ENCODE measurements at places on chromosomes 16 and 17. TPM values are rescaled to one million over a fixed set of nuclear protein-coding genes. Genes with fewer than 3 reads are reported as not detected.
A peak's percentile ranks its signal among the peaks of the same experiment; 100 is the strongest.

GRCh38 chr17:40854175-40854814 lies 12.7 kb downstream of the KRT12 start:
- no peaks in the 10 kb centered on the region for H3K27me3 ChIP-seq
- no peaks in the 10 kb centered on the region for H3K36me3 ChIP-seq
- no peak overlapping the region for H3K27ac ChIP-seq

- peak; percentile 82 for DNase-seq
- no peak overlapping the region for H3K27ac ChIP-seq
- no peak overlapping the region for H3K4me3 ChIP-seq
- peaks cover 24% of the 10 kb centered on the region for H3K27me3 ChIP-seq
- no peaks in the 10 kb centered on the region for H3K36me3 ChIP-seq
Measured at GRCh38 chr17:38667099-38667786, 7.5 kb downstream of the EPOP start.

GRCh38 chr16:20391045-20391444 lies 13.5 kb downstream of the PDILT start:
- no peak overlapping the region for H3K4me3 ChIP-seq
- no peak overlapping the region for H3K27ac ChIP-seq
- peaks cover 16% of the 10 kb centered on the region for H3K4me1 ChIP-seq
- no peaks in the 10 kb centered on the region for H3K36me3 ChIP-seq
- no peak for DNase-seq
- no peaks in the 10 kb centered on the region for H3K27me3 ChIP-seq

- no peaks in the 10 kb centered on the region for H3K4me1 ChIP-seq
- H3K27me3 ChIP-seq, result no peaks in the 10 kb centered on the region
- H3K27ac ChIP-seq, result peak overlapping the region; percentile 27
- DNase-seq, result no peak
- H3K4me3 ChIP-seq, result no peak overlapping the region
- H3K36me3 ChIP-seq, result no peaks in the 10 kb centered on the region
Measured at GRCh38 chr16:67216612-67217490, 10.1 kb upstream of the TMEM208 start.

DNA sequence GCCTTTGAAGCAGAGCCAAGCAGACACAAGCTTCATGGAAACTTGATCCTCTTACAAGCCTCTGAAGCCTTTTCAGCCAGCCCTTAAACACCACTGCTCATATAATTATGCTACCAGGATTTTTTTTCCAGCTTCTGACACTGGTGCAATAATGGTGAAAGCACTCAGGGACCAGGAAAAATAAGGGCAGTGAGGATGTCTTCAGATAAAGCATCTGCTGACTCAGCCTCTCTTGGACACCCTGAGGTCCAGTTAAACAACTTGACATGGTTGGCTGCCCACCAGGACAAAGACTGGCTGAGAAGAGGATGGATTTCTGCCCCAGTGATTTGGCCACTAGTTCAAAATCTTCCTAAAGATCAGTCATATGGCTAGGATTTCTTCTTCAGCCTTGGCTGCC lies 124.2 kb upstream of the N4BP1 start:
- no peaks in the 10 kb centered on the region for H3K4me1 ChIP-seq
- no peaks in the 10 kb centered on the region for H3K36me3 ChIP-seq
- DNase-seq, result no peak
- H3K27ac ChIP-seq, result no peak overlapping the region
- H3K27me3 ChIP-seq, result no peaks in the 10 kb centered on the region

GRCh38 chr16:70418274-70418992 lies 20.5 kb downstream of the ST3GAL2 start:
- H3K36me3 ChIP-seq, result no peaks in the 10 kb centered on the region
- H3K4me3 ChIP-seq, result no peak overlapping the region
- H3K4me1 ChIP-seq, result peaks cover 18% of the 10 kb centered on the region

The SPATA2L gene
- 15.1 TPM for total RNA-seq

The FA2H gene
- 4.2 TPM for total RNA-seq

GRCh38 chr17:77677211-77677610 lies 281.3 kb upstream of the TNRC6C start:
- no peak overlapping the region for H3K4me3 ChIP-seq
- H3K4me1 ChIP-seq, result no peaks in the 10 kb centered on the region
- no peak overlapping the region for H3K27ac ChIP-seq
- DNase-seq, result peak; percentile 43

DNA sequence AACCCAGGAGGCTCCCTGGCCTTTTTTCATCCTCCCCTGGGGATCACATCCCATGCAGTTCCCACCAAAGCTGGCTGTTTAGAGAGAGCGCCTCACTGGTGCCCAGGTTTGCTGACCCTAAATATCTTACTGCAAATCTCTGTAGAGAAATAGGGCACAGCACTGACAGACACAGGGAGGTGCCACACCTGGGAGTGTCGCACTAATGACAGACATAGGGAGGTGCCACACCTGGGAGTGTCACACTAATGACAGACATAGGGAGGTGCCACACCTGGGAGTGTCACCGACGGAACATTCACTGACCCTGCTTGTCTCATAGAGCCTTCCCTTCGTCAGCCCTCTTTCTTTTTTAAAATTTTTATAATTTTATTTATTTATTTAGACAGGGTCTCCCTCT lies 25.6 kb downstream of the UNK start:
- peaks cover 16% of the 10 kb centered on the region for H3K36me3 ChIP-seq
- no peaks in the 10 kb centered on the region for H3K27me3 ChIP-seq
- no peaks in the 10 kb centered on the region for H3K4me1 ChIP-seq
- DNase-seq, result no peak
- H3K27ac ChIP-seq, result no peak overlapping the region
- H3K4me3 ChIP-seq, result no peak overlapping the region

All from kidney (tissue), 22 donors.